ENCODE measurements at places on chromosomes 1 and 21.

DNA sequence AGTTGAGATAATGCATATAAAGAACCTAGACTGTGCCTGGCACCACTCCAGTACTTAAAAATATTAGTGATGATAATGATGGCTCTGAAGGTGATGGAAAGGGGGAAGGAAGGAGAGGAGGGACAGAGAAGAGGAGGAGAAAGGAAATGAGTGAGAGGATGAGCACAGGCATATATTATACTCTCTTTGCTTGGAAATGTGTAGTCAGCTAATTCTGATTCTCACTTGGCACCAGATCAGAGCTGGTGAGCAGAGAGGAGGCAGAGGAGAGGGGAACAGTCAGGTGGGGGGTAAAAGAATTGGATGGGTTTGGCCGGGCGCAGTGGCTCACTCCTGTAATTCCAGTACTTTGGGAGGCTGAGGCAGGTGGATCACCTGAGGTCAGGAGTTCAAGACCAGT lies 24.3 kb upstream of the MYOC start:
- no peak for DNase-seq

DNA sequence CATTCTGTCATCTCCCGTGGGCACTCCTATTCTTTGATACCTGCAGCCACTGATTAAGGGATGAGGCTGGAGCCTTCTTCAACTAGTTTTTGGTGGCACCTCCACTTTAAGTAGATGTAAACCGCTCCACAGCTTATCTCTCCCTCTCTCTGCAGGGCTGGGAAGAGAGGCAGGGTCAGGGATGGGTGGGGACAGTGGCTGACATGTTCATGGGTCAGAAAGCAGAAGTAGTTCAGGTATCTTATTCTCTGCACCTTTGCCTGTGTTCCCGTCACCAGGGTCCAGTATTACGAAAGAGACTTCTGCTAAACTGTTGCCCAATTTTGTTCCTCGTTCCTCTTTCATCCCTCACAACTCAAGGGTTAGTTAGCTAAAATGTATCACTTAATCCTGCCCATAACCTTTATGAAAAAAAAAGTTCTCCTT lies 51.7 kb upstream of the EDEM3 start:
- DNase-seq, result no peak

GRCh38 chr1:44237721-44238457 lies 24.6 kb downstream of the DMAP1 start:
- peak; percentile 39 for DNase-seq

DNA sequence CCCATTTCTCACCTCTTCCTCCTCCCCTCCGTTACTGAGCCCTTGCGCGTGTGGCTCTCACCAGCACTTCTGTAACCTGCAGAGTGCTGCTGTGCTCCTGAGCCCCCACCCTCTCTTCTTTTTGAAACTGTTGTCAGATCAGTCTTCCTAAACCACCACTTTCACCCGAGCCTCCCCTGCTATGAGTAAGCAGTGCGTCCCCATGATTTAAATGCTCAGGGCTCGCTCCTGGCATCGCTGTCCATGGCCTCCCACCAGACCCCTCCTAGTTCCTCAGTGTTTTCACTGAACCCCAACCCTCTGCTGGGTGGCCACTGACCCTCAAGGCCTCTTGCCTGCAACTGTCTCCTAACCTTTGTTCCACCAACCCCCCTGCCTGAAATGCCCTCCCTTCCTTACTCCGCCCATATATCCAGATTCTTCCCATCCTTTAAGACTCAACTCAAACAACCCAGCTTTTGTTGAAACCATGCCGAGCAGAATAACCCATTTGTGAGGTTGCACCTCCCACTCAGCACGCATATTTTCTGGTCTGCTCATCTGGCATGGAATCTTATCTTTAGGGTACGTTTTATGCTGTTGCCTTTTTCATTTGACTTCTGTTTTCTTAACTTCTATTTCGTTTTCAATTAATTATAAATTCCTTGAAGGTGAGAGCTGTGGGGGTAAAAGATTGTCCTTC lies 64.5 kb upstream of the FAM3B start:
- peak; percentile 53 for DNase-seq

- peak; percentile 61 for DNase-seq
These were observed 101.3 kb downstream of the IER5 start for GRCh38 chr1:181189691-181190363.

DNA sequence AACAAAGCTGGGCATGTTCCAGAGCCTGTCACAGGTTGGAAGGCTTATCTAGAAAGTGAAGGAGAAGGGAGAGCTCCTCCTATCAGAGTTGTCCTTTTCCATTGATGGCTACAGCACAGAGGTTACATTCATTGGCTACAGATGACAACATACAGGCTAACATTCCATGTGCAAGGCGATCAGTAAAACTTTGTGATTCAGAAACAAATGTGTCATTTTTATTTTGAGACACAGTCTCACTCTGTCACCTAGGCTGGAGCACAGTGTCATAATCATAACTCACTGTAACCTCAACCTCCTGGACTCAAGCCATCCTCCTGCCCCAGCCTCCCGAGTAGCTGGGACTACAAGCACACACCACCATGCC lies 32.6 kb downstream of the TRIM67 start:
- no peak for DNase-seq

DNA sequence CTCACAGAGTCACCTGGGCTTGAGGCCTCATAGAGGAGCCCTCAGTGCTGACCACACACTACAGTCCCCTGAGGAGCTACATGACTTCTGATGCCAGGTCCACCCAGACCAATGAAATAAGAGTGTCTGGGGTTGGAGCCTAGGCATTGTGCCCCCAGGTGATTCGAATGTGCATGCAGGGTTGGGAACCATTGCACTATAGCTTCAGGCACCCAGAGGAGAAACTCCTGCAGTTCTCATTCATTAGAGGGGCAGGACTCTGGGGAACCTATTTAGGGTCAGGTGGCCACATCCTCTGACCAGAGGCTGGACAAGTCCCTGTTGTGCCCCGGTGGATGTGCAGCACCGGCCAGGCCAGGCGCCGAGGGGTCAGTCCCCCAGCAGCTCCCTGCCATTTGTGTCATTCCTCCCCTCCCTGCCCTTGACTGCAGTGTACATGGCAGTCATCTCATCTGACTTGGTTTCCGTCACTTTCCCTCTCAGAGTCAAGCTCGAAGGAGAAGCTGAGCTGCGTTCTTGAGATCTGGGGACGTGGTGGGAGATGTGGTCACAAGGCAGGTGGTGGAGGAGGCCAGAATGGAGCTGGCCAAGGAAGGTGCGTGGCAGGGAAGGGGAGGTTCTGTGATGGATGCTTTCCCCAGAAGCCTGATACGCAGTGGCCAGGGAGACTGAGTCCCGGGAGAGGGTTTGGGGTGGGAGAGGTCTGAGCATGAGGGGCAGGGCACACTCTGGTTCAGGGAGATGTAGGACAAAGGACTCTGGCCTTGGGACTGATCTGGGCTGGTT lies 6.4 kb downstream of the CLDN19 start:
- no peak for DNase-seq

DNA sequence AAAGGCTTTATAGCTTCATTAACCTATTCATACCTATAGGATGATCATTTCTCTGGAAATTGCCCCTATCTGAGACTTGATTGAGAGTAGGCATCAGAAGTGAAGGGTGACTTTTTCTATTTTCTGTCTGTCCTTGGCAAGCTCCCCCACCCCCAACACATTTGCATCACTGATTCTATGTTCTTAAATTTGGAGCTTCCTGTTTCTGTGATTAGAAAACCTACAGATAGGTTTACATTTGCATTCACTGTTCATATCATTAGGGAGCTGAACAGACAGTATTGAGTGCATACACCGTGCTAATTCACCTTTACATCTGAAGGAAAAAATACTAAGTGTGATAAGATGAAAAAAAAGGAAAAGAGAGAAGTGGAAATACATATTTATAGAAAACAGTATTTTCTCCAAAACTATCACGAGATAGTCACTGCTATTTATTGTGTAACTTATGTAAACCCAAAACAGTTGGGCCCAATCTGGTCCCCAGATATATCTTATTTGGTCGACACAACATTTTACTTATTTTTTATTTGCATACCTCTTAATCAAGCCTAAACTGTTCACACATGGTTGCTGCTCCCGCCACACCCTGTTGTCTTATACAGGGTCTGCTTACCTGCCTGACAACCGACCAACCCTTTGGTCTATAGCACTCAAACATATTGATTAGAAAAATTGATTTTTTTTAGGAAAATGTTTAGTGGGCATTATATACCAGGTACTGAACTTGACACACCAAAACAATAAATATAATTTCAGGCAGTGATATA lies 218.8 kb downstream of the NTNG1 start:
- DNase-seq, result no peak

DNA sequence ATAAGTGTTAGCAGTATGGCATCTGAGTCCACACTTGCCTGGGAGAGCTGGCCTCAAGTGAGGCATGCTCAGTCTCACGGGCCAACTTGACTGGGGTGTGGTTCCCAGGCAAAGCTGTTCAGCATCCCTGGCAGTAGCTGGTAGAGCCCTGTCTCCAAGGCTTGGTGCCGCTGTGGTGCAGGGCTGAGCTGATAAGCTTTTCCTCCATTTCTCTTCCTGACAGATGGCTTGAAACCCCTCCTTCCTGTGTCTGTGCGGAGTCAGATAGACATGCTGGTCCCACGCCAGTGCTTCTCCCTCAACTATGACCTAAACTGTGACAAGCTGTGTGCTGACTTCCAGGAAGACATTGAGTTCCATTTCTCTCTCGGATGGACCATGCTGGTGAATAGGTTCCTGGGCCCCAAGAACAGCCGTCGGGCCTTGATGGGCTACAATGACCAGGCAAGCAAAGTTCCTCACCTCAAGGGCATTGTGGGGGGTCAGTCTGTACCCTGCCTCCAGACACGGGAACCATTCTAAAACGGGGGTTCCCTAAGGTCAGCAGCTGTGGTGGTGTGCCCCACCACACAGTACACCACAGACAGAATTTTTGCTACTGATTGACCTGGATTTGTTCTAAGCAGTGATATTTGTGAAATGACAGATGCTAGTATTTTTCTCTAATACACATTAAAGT lies 13.7 kb upstream of the MIIP start:
- no peak for DNase-seq

- peak; percentile 50 for DNase-seq
These were observed 1.1 kb downstream of the SPSB1 start for GRCh38 chr1:9293533-9294404.

- no peak for DNase-seq
These were observed 30.2 kb upstream of the SFPQ start for GRCh38 chr1:35223084-35223630.

DNA sequence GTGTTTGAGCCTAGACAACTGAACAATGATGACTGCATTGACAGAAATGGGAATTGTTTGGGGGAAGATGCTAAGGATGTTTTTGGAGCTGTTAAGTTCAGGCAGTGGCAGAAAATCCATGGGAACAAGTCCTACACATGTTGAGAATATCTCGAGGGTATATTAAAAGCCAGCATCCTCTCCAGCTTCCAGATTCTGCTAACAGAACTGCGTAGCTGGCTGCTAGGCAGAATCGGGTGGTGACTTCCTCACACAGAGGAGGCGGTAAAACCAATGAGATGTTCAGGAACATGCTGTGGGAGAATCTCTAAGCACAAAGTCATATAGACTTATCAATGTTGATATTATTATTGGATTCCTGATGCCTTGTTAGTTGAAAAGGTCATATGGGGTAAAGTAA lies 14.8 kb downstream of the FAM163A start:
- no peak for DNase-seq

- DNase-seq, result no peak
These were observed 70.9 kb upstream of the COL6A1 start for GRCh38 chr21:45910548-45911221.

DNA sequence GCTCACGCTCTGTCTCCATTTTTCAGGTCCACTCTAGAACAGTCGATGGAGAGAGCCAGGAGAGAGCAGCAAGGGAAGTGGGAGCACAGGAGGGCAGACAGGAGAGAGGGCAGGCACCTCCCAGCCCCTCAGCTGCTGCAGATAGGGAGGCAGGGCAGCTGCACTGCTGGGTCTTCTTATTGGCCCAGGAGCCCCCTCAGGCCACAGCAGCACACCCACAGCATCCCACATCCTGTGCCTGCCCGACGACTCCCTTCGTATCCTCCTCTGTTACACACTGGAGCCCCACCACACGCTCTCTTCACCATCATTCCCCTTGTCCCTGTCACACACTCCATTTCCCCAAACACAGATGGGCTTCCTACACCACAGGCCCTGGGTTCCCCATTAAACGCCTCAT lies 13.7 kb upstream of the ARTN start:
- no peak for DNase-seq

GRCh38 chr1:167325151-167325550 lies 104.5 kb downstream of the POU2F1 start:
- DNase-seq, result no peak

DNA sequence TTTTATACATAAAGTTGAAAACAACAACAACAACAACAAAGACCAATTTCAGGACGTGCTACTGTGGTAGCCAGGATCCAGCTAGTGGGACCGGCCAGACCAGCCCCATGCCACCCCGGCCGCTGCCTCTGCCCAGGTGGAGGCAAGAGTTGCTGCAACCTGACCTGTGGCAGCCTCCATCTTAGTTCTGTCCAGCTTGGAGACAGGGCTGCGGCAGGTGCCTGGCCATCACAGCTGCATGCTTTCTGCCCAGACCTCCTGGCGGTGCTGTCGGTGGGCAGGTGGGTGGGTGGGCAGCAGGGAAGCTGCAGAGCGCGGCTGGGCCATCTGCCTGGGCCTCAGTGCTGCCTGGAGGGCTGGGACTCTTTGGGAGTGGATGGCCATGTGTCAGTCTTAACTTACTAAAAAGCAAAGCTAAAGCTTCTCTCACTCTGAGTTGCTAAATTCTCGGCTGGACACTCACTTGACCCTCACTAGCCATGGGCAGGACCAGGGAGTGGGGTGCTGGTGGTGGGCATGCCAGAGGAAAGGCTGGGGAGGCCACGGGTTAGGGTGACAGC lies 38.6 kb downstream of the KIAA1614 start:
- DNase-seq, result no peak

- no peak for DNase-seq
These were observed 92.0 kb downstream of the IER5 start for GRCh38 chr1:181180407-181181031.

DNA sequence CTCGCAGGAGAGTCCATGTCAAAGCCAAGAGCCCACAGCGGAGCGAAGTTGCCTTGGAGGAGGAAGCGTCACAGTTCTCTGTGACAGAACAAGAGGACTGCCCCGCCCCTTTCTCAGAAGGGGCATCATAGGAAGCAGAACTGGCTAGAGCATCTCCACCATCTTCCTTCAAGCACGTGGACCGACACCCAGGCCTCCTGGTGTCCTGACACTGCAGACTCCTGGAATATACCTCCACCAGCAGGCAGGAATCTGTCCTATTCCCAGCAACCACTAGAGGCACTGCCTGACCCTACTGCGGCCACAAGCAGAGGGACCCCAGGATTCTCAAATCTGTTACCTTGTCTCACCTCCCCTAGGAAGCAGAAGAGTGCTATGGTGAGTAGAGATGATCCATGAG lies 37.8 kb downstream of the GPA33 start:
- peak; percentile 37 for DNase-seq

DNA sequence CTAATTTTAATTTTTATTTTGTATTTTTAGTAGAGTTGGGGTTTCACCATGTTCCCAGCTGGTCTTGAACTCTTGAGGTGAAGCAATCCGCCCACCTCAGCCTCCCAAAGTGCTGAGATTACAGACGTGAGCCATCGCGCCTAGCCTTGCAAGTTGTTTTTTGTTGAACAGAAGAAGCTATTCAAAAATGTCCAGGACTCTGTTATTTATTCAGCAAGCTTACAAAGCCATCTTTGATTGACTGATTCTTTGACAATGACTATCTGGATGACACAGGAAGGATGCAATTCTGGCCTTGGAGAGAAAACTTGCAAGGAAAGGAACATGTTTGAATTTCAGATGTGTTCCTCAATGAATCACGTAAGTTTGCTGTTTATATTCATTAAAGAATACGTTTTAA lies 63.5 kb downstream of the MAP3K7CL start:
- peak; percentile 30 for DNase-seq
